Stimulated activated CD4-positive, alpha-beta T cell treated with anti-CD3 and anti-CD28 coated beads, Interleukin-15, amount 100 ng/mL, for 1 hour (primary cell): ENCODE measurements at places on chromosomes 2 and 18.

DNA sequence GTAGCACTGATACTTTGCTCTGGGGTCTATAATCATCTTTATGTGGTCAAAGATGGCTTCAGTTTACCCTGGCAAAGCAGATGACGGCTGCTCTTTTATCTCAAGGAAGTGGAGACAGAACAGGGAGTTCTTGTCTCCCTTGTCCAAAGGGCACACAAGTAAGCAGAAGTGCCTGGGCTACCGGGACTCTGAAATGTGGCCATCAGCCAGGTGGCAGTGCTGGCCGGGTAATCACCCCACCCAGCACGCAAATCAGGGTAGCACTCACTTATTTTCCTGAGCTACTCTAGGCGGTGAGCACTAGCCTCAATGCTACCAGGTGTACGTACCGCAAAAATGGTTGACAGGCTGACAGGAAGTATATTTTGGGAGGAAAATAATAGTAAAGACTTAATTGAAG, 119.7 kb upstream of the ETAA1 start:
- DNase-seq = no peak

DNA sequence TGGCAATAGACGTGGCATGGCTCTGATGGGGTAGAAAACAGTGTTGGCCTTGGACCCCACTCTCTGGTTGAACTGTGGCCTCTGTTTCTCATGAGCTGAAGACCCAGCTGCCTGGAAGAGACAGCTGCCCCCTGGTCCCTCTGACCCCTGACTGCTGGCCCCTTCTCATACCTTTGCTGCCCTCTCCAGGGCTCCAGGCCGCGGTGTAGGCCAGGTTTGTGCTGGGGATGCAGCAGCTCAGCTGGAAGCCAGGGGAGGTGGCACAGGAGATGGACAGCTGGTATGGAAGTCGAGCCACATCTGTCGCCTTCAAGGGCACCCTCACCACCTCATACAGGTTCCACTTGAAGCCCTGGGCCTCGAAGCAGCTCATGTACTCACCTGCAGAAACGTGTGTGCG, 31.7 kb upstream of the SELENOI start:
- no peak for DNase-seq

DNA sequence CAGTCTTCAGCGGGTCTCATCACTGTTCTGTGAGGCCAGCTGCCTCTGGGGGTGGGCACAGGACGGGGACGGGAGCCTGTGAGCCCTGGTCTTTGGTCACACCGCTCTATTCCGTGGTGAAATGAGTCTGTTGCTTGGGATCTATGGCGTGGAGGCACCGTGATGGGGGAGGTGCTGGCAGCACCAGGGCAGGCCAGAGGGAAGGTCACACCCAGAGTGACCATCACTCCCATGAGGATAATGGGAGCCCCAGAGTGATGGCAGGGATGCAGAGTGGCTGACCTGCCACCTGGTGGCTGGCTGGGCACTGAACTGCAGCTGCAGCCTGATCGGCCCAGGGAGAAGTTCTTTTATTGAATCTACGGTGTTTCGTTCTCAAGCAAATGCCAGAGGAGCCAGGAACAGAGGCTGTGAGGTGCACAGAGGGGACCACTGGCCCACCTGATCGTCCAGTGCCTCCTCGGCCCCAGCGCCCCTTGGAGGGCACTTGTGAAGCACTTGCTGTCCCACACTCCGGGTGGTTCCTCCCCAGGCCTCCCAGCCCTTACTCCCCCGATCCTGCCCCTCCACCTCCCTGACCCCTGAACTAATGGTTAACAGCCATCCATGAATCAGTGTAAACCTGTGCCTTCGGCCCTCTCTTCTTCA, 17.9 kb downstream of the KCNIP3 start:
- DNase-seq = no peak

DNA sequence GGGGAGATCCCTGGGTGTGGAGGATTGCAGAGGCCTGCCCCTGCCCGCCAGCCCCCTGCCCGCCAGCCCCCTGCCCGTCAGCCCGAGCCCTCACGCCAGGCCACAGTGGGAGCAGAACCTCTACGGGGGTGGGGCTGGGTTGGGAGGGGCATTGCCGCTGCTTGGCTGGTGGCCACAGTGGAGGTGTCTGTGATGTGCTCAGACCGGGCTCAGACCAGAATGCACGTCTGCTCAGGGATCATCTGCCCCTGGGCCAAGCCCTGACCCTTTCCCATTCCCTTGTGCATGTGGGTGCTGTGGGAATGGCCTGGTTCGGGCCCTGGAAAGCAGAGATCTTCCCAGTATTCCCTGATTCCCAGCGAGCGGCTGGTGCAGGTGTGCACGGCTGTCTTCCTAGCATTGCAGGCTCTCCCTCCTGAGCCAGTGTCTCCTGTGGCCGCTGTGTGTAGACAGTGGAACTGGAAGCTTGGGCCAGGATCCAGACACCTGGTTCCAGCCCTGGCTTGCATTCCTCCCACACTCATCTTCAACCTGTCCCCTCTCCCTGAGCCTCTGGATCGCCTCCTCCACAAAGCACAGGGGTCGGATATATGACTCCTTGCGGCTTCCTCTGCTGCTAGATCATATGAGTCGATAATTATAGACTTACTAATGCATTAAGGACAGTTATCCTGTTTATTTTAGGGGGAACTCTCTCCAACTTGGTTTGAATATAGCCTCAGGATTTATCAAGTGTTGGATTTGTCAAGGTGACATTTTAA, 161.6 kb downstream of the LDLRAD4 start:
- no peak for DNase-seq

DNA sequence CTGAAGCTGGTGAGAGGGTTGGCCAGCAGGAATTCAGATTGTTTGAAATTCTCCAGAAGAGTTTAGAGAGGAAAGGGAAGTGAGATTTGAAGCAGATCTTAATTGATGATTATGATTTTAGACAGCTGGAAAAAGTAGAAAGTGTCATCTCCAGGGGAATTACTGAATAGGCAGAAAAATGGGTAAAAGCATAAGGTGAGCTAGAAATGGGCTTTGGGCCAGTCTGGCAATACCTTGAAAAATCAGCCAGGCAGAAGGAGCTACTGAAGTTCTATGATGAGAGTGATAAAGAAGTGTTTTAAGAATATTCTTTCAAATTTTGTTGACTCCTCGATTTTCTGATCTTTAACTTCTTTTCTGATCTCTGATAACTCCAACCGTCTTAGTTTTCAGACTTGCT, 172.9 kb upstream of the CCDC150 start:
- no peak for DNase-seq

DNA sequence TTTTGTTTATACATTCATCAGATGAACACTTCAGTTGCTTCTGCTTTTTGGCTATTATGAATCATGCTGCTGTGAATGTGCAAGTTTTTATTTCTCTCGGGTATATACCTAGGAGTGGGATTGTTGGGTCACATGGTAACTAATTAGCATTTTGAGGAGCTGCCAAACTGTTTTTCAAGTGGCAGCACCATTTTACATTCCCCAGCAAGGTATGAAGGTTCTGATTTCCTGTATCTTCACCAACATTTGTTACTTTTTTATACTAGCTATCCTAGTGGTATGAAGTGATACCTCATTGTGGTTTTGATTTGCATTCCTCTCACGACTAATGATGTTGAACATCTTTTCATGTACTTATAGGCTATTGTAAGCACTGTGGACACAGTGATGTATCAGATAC, 53.9 kb downstream of the DYNC1I2 start:
- no peak for DNase-seq

- no peak for DNase-seq
Measured at GRCh38 chr2:106020821-106021661, 173.1 kb downstream of the UXS1 start.

DNA sequence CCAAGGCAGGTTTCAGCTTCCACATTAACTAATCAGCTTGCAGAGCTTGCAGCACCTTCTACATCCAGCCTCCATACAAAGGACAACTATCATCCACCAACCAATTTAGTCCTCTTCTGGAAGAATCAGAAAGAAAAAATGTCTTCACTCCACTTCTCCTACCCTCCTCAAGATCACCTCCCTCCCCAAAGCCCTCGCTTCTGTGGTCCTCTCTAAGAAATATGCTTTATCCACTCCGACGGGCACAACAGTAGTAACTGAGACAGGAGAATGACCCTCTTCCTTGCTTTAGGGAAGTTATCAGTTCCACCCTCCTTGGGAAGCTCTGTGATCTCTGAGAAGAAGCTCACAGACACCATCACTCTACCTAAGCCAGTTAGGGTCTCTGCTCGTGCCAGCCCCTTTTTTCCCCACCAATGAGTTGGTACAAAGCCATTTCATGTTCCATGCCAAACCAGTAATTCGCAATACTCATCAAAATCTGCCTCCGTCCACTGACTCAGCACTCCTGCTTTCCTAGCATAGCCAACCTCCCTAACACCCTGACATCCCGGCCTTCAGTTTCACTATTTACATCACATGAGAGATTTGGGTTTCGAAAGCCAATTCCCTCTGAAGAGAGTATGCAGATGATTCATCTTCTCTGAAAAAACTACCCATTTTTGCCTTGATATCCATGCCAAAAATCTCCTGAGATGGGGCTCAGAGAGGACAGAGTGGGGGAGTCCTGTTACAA, 114.1 kb upstream of the PKDCC start:
- DNase-seq = no peak

- no peak for DNase-seq
Measured at GRCh38 chr2:102442967-102443828, 20.2 kb downstream of the IL18RAP start.

GRCh38 chr2:23713351-23713750, 213.6 kb downstream of the ATAD2B start:
- DNase-seq = no peak

DNA sequence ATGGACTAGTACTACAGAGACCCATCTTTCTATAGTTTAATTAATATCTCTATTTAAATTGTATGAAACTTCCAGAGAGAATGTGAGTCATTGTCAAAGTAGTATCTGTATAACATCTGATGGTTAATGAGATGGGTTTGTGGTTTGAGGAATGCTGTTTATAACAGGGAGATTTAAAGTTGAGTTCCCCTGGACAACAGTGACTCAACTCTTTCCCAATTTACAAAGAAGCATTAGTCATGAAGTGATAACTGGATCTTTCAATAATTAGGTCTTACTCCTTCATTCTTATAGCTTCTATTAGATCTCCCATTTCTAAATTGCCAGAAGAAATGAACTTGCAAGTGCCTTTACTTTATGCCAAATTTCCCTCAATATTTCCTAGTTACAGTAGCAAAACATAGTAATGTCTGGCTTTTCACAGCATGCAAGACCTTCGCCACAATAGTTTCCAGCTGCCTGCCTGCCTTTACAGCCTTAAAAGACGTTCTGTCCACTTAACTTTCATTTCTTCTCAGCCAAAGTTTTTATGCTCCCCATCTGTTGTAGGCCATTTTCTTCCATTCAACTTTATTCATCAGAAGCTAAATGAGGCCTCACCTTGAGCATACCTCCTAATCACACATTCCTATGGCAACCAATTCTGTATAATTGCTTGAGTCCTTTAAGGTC, 47.7 kb upstream of the WDR75 start:
- DNase-seq = no peak

DNA sequence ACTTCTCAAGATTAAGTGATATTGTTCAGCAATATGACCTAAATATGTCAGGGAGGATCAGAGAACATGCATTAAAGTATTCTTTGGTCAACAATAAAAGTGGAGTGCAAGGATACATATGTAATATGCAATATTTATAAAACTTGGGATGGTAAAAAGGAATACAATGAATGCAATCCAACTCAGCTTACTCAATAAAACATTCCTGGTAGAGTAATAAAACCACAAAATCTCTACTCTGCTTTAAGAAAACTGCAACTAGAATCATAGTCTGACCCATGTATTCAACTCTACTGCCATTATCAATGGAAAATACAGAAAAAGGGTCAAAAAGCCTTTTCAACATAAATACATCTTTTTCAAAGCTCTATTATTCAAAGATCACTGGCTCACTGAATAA, 11.6 kb downstream of the IRS1 start:
- no peak for DNase-seq

DNA sequence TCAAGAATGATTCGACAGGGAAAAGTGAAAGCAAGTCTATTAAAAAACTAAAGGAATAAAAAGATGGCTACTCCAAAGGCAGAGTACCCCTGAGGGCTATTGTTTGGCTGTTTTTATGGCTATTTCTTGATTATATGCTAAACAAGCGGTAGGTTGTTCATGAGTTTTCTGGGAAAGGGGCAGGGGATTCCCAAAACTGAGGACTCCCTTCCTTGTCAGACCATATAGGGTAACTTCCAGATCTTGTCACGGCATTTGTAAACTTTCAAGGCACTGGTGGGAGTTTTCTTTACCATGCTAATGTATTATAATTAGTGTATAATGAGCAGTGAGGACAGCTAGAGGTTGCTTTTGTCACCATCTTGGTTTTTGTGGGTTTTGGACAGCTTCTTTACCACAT, 474.9 kb upstream of the MC4R start:
- DNase-seq = no peak

- DNase-seq = no peak
Measured at GRCh38 chr2:201448701-201449100, 2.6 kb downstream of the TRAK2 start.

DNA sequence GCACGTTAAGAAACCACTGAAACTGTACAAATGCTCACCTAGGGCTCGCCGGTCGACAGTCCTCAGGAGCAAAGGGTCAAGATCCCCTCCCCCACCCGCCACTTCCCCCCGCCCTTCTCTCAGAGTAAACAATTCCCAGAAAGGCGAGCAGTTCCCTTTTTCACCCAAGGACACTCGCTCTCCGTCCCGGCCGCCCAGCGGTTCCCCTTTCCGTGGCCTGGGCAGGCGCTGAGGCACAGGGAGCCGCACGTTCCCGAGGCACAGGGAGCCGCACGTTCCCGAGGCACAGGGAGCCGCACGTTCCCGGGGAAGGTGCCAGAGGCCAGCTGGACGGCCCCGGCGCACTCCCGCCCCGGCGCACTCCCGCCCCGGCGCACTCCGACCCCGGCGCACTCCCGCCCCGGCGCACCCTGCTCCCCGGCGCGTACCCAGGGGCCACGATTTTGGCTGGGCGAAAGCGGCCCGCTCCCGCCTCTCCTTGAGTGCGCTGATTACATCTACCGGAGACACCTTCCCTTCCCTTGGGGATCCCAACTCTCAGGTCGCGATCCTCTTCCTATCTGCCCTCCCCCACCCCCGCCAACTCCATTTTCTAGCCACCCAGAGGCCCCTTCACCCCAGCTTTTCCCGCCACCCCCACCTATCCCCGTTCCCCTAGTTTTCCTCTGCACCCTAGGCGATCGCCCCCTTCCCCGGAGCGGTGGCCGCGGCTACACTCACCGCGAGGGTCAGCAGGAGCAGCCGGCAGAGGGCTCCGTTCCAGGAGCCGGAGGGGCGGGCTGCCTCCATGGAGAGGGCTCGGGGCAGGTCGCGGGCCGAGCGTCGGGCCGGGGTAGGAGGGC, 817 bp downstream of the DSC2 start:
- DNase-seq = no peak

DNA sequence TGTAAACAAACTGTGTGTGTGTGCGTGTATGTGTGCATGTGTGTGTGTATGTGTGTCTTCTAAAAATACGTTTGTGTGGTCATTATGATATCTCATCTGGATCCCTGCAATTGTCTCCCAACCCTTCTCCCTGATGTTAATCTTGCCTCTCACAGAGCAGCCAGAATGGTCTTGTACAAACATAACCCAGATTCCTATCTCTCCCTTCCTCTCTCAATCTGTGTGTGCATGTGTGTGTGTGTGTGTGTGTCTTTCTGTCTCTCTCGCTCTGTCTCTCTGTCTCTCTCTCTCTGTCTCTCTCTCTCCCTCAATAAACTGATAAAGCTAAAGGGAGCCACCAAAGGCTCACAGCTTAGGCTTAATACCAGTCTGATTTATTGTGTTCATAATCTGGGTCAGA, 210.8 kb downstream of the PAX3 start:
- DNase-seq = no peak
